ENCODE measurements at places on chromosomes 7 and 10. TPM values are rescaled to one million over a fixed set of nuclear protein-coding genes. Genes with fewer than 3 reads are reported as not detected.
A peak's percentile ranks its signal among the peaks of the same experiment; 100 is the strongest.

RBM28 gene
- 21.2 TPM for total RNA-seq

ADGRA1 gene
- total RNA-seq = not detected

FAM20C gene
- 26.7 TPM for total RNA-seq

CYP3A5 gene
- not detected for total RNA-seq

GPR37 gene
- 0.25 TPM for total RNA-seq

WEE2 gene
- total RNA-seq = not detected

MUC12 gene
- total RNA-seq = not detected

SEMA3E gene
- 1.2 TPM for total RNA-seq

PRKAG2 gene
- total RNA-seq = 134 TPM

TMEM270 gene
- not detected for total RNA-seq

NPY4R gene
- total RNA-seq = not detected

CYP2C9 gene
- total RNA-seq = not detected

SLC39A12 gene
- total RNA-seq = not detected

PGAM2 gene
- 855 TPM for total RNA-seq

C10orf71 gene
- 74.5 TPM for total RNA-seq

RARRES2 gene
- 108 TPM for total RNA-seq

ACBD5 gene
- 72.9 TPM for total RNA-seq

CACNB2 gene
- total RNA-seq = 63.2 TPM

ATP6V0A4 gene
- total RNA-seq = not detected

DNA sequence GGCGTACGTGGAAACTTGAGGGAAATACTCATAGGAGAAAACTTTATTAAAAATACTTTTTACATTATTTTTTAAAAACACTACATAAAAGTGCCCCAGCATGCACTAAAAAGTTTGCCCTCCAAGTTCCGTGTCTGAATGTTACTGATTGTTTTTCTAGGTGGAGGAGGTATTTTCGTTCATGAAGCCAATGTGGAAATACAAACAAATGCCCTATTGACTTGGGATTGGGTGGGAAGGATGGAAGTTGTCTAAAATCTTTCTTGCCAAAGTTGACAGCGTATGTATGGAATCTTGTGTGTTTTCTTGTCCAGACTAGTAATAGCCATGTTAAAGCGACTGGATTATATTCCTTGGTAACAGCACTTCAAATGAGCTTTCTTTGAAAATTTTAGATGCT is 1.2 kb downstream of the PROSER2 start:
- DNase-seq = no peak

DNA sequence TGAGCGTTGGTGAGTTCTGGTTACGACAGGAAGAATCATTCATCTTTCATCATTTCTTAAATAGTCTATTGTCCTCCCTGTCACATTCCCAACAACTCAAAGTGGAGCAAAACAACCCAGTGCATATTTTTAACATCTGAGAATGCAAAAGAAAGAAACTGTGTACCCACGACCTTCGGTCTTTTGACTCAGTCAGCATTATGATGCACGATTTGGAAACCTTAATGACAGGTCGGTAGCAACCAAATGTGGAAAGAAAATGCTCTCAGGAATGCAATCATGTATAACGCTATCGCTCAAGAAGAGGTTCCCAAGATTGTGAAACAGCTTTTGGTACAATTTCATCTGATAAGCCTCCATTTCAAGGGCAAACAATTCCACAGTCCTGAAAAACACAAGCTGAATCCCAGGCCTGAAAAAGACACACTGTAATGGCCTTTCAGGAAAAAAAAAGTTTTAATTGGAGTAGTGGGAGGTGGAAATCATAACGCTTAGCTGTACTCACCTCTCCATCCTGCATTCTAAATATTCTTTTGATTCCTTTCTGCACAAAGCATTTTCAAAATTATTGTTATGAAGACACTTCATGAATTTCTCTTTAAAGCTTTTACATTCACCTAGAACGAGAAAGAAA is 2.6 kb downstream of the COX19 start:
- DNase-seq = no peak

GRCh38 chr10:3873728-3874461 is 88.9 kb upstream of the KLF6 start:
- no peak for DNase-seq

GRCh38 chr7:64642875-64643274 is 23.1 kb upstream of the ZNF107 start:
- DNase-seq = no peak

- DNase-seq = no peak
Measured at GRCh38 chr10:13699216-13699615, 112.5 kb downstream of the PRPF18 start.

GRCh38 chr10:110845756-110846620 is 25.7 kb upstream of the PDCD4 start:
- DNase-seq = no peak

- DNase-seq = no peak
Measured at GRCh38 chr7:12436896-12437535, 33.4 kb upstream of the VWDE start.

DNA sequence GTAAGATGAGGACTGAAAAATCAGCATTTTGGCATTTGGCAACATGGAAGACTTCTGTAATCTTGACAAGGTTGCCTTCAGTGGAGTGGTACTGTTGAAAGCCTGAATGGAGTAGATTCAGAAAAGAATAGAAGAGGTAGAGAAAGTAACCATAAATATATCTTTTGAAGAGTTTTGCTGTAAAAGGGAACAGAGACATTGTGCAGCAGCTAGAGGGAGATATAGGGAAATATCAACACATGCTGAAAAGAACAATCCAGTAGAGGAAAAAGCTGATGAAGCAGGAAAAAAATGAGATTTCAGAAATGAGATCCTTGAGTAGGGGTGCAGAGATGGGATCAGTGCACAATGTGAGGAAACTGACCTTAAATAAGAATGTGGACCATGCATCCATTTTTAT is 60.0 kb downstream of the RAPGEF5 start:
- no peak for DNase-seq

GRCh38 chr7:2635810-2636701 is 4.3 kb downstream of the TTYH3 start:
- peak; percentile 91 for DNase-seq

- no peak for DNase-seq
Measured at GRCh38 chr7:81234896-81235295, 316.0 kb upstream of the SEMA3C start.

DNA sequence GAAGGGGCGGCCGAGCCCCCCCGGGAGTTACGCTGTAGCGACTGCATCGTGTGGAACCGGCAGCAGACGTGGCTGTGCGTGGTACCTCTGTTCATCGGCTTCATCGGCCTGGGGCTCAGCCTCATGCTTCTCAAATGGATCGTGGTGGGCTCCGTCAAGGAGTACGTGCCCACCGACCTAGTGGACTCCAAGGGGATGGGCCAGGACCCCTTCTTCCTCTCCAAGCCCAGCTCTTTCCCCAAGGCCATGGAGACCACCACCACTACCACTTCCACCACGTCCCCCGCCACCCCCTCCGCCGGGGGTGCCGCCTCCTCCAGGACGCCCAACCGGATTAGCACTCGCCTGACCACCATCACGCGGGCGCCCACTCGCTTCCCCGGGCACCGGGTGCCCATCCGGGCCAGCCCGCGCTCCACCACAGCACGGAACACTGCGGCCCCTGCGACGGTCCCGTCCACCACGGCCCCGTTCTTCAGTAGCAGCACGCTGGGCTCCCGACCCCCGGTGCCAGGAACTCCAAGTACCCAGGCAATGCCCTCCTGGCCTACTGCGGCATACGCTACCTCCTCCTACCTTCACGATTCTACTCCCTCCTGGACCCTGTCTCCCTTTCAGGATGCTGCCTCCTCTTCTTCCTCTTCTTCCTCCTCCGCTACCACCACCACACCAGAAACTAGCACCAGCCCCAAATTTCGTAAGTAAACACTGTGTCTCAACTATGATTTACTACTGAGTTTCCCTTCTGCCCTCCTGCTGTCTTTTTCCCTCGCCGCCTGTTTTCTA is 666 bp downstream of the NRG3 start:
- no peak for DNase-seq

GRCh38 chr10:48406204-48406603 is 99.7 kb downstream of the MAPK8 start:
- no peak for DNase-seq

GRCh38 chr10:122474131-122474818 is 12.9 kb downstream of the HTRA1 start:
- DNase-seq = peak; percentile 55

DNA sequence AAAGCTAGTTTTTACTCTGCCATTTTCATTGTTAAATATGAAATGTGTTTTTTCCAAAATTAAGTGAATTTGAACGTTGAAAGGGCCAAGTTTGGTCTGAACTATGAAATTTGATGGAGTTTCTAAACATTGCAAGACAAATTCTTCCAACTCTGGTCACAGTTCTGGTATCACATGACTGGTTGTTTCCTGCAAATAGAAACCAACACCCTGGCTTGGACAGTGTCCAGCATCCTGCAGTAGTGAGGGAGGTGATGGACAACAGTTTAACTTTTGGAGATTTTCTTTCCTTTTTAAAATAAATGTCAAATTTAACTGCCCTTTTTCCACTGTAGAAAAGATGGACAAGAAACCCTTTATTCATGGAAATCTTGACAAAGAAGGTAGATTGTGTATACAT is 54.8 kb upstream of the AGBL3 start:
- peak; percentile 66 for DNase-seq

DNA sequence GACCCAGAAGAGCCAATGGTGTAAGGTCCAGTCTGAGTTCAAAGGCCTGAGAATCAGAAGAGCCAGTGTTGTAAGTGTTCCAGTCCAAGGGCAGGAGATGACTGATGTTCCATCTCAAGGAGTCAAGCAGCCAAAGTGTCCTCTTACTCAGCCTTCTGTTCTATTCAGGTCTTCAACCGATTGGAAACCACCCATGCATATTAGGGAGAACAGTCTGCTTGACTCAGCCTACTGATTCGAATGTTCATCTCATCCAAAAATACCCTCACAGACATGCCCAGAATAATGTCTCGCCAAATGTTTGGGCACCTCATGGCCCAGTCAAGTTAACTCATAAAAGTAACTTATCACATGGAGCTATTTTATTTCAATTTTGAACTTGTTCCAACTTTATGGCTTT is 2.9 kb upstream of the WDFY4 start:
- no peak for DNase-seq

GRCh38 chr7:26560526-26561256 is 269.0 kb downstream of the SNX10 start:
- DNase-seq = no peak

DNA sequence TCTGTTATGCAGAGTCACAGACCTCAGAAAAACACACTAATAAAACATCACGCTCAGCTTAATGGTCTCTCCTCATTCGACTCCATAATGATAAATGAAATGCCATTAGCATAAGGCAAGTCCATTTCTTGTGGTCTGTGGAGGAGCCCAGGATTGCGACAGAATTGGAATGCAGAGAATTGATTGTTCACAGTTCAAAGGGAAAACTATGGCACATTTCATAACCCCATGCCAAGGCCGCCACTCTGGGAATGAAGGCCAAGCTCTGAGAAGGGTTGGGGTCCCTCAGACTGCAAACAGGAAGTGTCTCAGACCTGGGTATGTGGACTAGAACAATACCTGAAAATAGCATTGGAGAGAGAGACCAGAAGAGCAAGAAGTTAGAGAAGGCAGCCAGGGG is 398.9 kb downstream of the ADRA2A start:
- no peak for DNase-seq

GRCh38 chr7:101605611-101606497 is 23.2 kb downstream of the MYL10 start:
- no peak for DNase-seq

DNA sequence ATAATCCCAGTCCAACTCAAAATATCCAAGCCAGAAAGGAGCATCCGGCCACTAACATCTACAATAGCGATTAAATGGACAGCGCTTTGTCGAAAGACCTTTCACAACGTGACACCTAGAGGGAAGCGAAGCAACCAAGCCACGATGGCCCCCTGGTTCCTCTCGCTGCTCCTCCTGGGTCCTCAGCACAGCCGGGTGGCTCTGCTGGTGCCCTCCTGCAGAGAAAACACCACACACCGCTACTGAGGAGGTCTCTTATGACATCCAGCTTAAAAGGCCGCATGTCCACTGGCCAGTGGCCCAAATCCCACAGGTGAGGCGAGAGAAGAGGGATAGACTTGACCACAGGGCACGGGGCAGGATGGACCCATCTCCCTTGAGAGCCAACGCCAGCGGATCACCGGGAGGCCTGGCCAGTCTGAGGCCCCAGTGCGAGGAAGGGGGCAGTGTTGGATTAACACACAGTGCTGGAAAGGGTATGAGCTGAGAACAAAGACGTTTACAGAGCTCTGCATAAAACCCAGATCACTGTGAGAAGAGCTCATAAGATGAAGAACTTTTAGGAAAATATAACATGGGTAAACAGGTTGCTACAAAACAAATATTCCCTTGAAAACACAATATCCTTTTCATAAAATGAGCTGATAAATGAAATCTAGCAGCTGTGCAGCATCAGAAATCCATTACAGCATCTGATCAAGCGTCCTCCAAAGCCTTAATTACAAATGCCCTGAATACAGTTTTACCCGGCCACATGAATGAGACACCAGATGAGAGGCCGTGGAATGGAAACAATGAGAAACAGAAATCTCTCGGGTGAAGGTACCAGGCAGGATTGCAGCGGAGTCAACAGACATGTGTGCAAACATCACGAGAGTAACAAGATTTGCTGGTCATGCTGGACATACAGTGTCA is 236.7 kb downstream of the DIP2C start:
- no peak for DNase-seq

DNA sequence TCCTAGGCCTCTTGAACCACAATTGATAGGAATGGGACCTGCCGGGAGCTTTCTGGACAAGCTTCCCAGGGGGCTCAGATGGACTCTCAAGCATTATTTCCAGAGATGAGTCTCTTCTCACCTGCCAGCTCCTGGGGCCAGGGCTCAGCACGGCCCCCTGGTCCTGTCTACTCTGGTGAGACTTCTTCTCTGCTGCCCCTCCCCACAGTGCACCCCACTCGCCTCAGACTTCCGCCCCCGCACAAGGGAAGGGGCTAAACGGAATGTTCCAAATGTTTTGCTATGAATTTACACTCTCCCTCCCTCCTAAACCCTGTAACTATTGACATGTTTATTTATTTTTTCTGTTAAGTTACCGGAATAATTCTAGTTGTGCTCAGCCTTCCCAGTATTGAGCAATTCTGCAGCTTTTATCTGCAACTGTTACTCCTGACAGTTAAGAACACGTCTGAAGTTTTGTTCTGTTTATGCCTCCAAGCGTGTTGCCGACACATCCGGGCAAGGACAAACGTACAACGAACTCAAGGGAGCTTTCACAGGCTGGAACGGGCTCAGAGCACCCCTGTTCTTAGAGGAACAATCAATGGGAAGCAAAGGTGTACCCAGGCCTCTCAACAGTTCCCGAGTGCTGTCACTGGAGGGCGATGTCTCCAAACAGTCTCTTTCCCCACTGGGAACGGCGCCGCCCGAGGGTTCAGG is 55.2 kb downstream of the FHIP2A start:
- DNase-seq = peak; percentile 68

DNA sequence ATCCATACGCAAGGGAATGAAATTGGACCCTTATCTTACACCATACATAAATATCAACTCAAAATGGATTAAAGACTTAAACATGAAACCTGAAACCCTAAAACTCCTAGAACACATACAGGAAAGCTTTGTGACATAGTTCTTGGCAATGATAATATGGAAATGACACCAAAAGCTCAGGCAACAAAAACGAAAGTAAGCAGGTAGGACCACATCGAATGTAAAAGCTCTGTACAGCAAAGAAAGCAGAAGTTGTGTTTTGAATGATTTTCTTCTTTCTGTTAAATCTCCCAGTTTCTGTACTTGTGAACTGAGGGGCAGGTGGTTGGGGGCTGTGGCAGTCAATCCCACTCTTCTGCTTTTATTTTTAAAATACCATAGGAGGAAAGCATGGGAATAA is 368.4 kb upstream of the PODXL start:
- DNase-seq = no peak

All from heart left ventricle (tissue), 16 donors.